ENCODE measurements at places on chromosomes 3 and 15. TPM values are rescaled to one million over a fixed set of nuclear protein-coding genes. Genes with fewer than 3 reads are reported as not detected.

GPR156 gene
- 0.15 TPM for total RNA-seq

PAQR5 gene
- total RNA-seq: 34.0 TPM

ERICH6 gene
- not detected for total RNA-seq

CCDC174 gene
- total RNA-seq: 15.6 TPM

ZDHHC23 gene
- total RNA-seq: 22.8 TPM

AMIGO3 gene
- total RNA-seq: 0.32 TPM

DTX3L gene
- 13.1 TPM for total RNA-seq

OIP5 gene
- 19.7 TPM for total RNA-seq

IGSF11 gene
- not detected for total RNA-seq

CCK gene
- total RNA-seq: 0.32 TPM

FBXL22 gene
- total RNA-seq: 0.49 TPM

LAMB2 gene
- total RNA-seq: 213 TPM

GOLGA8O gene
- 0.49 TPM for total RNA-seq

NR2E3 gene
- 0.59 TPM for total RNA-seq

SAMD7 gene
- total RNA-seq: not detected

MCF2L2 gene
- total RNA-seq: 1.5 TPM

TTC21A gene
- 5.6 TPM for total RNA-seq

BFSP2 gene
- total RNA-seq: not detected

TMEM41A gene
- total RNA-seq: 25.4 TPM

ZBED2 gene
- 16.1 TPM for total RNA-seq

TERC gene
- total RNA-seq: 47.0 TPM

LEKR1 gene
- total RNA-seq: 2.1 TPM

HDC gene
- not detected for total RNA-seq

RAB7A gene
- total RNA-seq: 233 TPM

TRIM69 gene
- total RNA-seq: 13.0 TPM

FMN1 gene
- total RNA-seq: 0.39 TPM

GABRG3 gene
- total RNA-seq: not detected

B2M gene
- total RNA-seq: 388 TPM

FGF12 gene
- 0.07 TPM for total RNA-seq

CYP19A1 gene
- not detected for total RNA-seq

TTLL13 gene
- total RNA-seq: 1.0 TPM

PP2D1 gene
- total RNA-seq: not detected

MUC20 gene
- total RNA-seq: 2.4 TPM

CP gene
- 0.52 TPM for total RNA-seq

ACOX2 gene
- 12.8 TPM for total RNA-seq

ADCY5 gene
- total RNA-seq: 0.49 TPM

ISLR2 gene
- 0.05 TPM for total RNA-seq
